ENCODE measurements at places on chromosomes 12 and 14.
A peak's percentile ranks its signal among the peaks of the same experiment; 100 is the strongest.

- no peak for DNase-seq
These were observed 72.4 kb downstream of the FERMT2 start for GRCh38 chr14:52878469-52878868.

DNA sequence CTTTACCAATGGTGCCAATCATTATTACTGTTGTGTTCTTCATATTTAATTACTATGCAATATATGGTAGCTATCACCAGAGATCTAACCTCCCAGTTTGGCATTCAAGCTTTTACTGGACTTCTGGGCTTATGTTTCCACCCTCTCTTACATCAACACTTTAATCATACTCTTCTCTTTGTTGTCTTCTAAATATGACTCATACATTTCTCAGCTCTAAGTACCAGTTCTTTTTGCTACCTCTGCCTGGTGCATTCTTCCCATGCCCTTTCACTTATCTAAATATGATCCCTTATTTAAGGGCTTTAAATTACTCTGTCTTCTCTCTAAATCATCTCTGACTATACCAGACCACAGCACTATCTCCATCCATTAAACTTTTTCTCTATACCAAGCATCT is 246.1 kb upstream of the CCDC196 start:
- no peak for DNase-seq

DNA sequence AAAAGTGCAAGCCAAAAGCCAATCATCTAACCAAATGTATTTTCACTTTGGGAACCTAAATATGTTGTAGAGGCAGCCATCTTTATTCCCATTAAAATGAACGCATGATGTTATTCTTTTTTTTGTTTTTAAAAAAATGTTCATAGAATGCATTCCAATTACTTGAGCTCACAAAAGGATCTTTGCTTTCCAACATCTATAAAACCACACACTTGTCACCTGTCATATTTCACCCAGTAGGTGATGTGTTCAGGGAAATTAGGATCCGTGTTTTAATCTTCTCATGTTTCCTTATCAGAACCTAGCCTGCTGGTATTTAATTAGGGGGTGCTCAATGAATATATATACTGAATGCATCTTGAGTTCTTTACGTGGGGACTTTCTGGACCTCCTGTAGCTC is 13.6 kb downstream of the TTC8 start:
- no peak for DNase-seq

DNA sequence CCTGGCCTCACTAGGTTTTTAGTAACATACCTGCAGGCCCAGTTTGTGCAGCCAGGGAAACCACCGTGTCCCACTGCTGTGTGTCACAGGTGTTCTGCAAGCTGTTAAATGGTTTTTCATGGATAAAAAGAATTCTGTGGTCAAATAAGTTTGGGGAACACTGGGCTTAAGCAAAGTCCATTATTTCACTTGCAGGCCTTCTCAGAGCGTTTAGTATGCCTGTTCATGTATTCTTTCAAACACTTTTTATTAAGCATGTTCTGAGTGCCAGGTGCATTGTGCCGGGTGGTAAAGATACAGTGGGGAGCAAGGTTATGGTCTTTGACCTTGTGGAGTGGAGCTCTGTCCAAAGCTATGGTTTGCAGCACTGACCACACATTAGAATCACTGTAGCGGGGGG is 7.4 kb downstream of the RNFT2 start:
- DNase-seq = no peak

GRCh38 chr12:21992823-21993222 is 51.6 kb upstream of the ABCC9 start:
- no peak for DNase-seq

GRCh38 chr12:83753205-83753604 is 1066.5 kb downstream of the TMTC2 start:
- no peak for DNase-seq

GRCh38 chr12:30700216-30700900 is 4.7 kb upstream of the IPO8 start:
- no peak for DNase-seq

- DNase-seq = no peak
These were observed 73.4 kb downstream of the CLIP1 start for GRCh38 chr12:122349078-122349477.

- DNase-seq = no peak
These were observed 35.8 kb downstream of the TRIP11 start for GRCh38 chr14:92004062-92004461.

- no peak for DNase-seq
These were observed 18.0 kb upstream of the OR4K5 start for GRCh38 chr14:19902409-19902808.

- DNase-seq = no peak
These were observed 54.4 kb upstream of the PLEKHG7 start for GRCh38 chr12:92648242-92649031.

- no peak for DNase-seq
These were observed 6.7 kb downstream of the SDS start for GRCh38 chr12:113396828-113397496.

- no peak for DNase-seq
These were observed 28.5 kb upstream of the KLHL42 start for GRCh38 chr12:27751386-27752047.

GRCh38 chr14:57382283-57382682 is 8.1 kb upstream of the NAA30 start:
- no peak for DNase-seq

DNA sequence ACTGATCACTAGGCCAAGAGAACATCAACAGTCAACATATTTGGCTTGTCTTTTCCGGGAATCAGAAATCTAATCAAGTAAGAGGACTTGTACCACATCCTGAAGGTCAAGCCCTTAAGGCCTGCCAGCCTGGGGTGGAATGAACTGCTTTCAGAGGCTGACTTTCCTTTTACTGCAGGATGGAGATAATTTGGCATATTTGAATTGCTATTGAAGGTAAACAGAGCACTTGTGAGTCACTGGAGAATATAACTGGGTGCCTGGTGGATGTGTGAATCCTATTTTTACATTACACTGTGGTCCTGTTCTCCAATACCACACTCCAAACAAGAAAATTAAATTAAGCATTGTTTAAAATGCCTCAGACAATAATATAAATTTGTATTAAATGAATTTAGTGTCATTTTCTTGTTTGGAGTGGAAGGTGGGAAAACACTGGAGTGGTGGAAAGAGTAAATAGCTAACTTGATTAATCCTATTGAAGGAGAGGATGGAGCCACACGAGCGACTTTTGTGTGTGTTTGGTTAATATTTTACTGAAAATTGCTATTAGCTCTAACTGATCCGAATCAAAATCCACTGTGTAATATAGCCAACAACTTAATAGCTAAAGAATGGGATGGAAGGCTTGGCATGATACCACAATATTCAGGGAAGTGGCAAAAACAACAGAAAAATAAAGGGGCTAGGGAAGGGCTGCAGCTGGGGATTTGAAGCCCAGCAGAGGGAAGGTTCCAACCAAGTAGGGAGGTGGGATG is 89.4 kb downstream of the OTX2 start:
- no peak for DNase-seq

DNA sequence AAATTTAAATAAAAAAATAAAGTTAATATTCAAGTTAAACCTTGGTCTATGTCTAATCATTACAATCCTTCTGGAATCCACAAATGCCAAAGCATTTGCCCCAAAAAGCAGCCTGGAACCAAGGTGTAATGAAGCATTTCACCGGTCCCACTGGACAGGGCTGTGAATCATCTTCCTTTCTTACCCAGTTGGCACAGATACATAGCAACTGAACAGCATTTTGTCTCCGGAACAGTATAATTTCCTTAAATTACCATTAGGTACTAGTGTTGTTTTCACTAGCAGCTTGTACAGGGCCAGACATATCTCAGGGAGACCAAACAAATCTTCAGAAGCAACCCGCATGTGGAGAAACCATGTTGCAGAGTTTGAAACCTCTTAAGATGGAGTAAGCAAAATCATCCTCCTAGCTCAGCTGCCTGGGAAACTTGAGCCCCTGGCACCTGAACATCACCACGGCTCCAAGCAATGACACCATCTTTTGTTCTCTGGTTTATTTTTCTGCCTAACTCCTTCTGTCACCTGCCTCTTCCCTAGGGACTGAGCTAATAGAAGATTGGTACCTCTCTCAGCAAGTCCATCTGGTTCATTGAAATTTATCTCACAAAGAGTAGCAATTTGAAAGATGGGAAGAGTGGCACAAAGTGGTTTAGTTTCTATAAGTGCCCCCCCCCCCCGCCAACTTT is 17.9 kb upstream of the MDM1 start:
- no peak for DNase-seq

DNA sequence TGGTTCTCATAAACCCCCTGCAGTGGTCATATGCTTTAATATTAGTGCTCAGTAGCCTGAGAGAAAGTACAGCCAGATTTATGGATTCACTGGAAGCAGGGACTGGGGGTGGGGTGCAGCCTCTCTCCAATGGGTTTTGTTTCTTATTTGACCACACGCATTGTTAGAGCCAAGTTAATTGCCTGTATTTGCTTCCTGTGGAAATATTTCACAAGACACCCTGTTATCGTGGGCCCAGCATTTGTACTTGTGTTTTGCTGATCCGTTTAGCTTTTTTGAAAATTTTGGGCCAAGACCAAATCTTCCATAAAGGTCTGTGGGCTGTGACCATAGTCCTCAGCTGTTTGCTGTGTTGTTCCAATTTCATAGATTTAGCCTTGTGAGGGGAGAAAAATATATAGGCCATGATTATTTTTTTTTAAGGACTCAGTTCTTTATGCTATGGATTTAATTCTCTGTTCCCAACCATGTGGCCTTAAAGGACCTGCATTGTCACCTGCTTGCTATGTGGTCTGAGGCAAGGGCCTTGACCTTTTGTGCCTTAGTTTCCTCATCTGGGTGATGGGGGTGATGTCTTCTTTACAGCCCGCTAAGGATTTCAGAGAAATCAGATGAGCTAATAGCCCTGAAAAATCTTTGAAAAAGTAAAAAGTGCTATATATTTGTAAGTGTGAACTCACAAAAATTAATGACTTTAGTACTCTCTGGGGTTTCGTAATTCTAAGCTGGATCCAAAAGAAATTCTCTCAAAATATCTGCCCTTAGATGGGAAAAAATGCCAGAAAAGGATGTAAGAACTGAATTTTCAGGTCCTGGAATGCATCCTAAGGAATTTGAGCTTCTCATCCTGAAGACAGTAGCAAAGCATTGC is 370.2 kb downstream of the DPF3 start:
- no peak for DNase-seq

- no peak for DNase-seq
These were observed 57.4 kb upstream of the KCNJ8 start for GRCh38 chr12:21831791-21832344.

GRCh38 chr12:96571101-96571862 is 81.9 kb downstream of the CFAP54 start:
- DNase-seq = no peak

DNA sequence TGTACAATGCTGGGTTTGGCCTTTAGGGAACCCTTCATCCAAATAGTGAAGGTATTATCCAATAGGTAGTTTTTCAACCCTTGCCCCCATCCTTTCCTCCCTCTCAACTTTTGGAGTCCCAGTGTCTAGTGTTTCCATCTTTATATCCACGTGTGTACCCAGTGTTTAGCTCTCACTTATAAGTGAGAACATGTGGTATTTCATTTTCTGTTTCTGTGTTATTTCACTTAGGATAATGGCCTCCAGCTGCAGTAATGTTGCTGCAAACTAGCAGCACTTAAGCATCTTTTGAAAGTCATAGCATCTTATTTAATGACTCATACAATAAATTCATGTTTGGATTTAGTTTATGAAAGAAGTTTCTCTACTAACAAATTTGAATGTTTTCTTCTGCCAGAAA is 442.5 kb downstream of the NELL2 start:
- DNase-seq = no peak

DNA sequence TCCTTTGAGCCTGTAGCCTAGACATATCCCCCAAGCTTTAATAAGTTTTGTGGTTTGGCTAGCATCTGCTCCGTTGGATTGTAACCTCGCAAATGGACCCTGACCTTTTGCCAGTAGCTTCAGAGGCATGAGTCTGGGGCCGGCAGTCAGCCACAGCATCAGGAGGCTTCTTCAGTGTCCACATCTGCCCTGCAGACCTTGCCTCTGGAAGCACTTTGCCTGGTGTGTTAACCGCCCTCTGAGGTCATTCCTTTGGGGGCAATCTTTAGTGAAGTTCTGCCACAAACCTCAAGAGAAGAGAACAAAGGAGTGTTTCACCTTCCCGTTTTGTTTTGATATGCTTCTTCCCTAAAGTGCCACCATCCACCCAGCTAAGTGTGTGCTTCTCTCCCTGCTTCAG is 71.4 kb downstream of the GNS start:
- DNase-seq = no peak

DNA sequence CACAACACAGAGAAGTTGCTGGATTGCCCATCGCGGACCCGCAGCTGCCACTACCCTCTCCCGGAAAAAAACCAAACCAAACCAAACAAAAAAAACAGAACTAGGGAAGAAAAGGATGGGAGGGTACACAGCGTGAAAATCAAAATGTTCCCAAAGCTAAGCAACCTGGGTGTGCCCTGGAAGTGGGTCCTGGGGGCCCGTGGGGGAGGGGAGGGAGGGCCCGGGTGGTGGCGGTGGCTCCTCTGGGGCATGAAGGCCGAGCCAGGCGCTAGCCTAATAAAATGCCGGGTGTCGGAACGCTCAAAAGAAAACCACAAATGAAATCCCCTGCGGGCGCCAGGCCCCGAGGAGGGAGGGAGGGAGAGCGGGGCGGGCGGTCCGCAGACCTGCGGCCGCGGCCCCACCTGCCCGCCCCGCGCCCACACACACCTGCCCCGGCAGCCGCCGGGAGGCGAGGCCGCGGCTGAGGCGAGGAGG is 787 bp downstream of the HECTD4 start:
- DNase-seq = peak; percentile 40

DNA sequence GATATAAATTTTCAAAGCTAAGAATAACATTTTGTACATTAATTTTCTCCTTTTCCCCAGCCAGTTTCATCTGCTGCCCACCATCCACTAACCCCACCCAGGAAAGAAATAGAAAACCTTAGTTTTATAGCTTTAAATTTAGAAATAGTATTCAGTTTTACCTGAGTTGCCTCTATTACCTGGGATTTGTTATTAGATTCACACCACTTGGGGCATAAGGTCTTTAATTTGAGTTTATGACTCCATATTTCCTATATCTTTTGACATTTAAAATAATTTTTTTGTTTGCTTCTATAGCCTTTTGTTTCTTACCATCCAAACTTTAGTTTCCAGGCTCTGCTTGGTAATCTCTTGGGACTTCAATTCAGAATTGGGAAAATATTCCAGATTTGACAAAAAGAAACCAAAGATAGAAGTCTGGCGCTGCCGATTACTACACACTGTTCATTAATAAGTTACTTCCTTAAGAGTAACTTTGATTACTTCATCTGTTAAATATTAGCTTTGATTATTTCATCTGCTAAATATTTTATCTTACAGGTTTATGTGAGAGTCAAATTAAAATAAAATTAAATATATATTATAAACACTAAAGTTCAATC is 485.5 kb upstream of the FOXG1 start:
- DNase-seq = no peak

GRCh38 chr12:56151672-56152131 is 685 bp upstream of the MYL6B start:
- peak; percentile 58 for DNase-seq

GRCh38 chr14:64467566-64467965 is 2.3 kb downstream of the AKAP5 start:
- DNase-seq = no peak

- DNase-seq = peak; percentile 60
These were observed 5.4 kb downstream of the PSMD9 start for GRCh38 chr12:121893961-121894460.
